ENCODE measurements at places on chromosomes 1 and 21. TPM values are rescaled to one million over a fixed set of nuclear protein-coding genes. Genes with fewer than 3 reads are reported as not detected.

- H3K36me3 ChIP-seq: no peaks in the 10 kb centered on the region
- DNase-seq: no peak
- peak overlapping the region; percentile 62 for H3K27ac ChIP-seq
- no peaks in the 10 kb centered on the region for H3K27me3 ChIP-seq
- peaks cover 7% of the 10 kb centered on the region for H3K4me1 ChIP-seq
These were observed 830 bp downstream of the INPP5B start for GRCh38 chr1:37945743-37946702.

TUFT1 gene
- total RNA-seq: 2.5 TPM

DNA sequence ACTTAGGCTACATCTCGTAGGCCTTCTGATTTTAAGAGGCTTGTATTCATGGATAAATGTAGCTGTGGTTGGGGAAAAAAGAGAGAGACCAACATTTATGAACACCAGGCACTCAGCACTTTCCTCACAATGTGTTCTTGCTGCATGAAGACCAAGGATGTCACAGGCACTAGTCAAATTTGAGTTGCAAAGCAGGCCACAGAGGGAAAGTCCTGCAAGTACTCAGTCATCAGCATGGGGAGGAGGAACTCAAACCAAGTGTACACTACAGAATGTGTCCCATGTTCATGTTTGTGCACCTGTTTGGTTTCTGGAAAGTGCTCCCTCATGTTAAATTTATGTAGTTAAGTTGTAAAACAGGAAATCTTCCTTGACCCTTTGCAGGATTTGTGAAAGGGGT lies 8.7 kb upstream of the MAP3K7CL start:
- no peaks in the 10 kb centered on the region for H3K27me3 ChIP-seq
- DNase-seq: no peak
- no peak overlapping the region for H3K27ac ChIP-seq
- no peaks in the 10 kb centered on the region for H3K4me1 ChIP-seq

INSRR gene
- 0.63 TPM for total RNA-seq

DNA sequence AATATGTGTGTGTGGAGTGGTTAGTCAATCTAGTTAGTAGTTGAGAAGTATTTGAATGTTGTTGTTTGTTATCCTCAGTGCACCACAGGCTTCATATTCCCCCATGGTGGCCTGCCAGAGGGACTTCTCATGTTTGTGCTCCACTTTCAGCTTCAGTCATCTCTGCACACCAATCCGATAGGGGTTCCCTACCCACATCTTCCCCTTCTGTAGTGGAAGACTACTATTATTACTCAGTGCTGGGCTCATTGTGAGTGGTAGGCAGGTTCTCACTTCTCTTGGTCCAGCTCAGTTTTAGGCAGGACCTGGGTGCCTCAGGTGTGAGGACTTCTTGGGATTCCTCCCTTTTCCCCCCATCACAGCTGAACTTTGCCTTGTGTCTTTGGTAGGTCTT lies 14.2 kb downstream of the MT1HL1 start:
- no peaks in the 10 kb centered on the region for H3K36me3 ChIP-seq
- H3K4me1 ChIP-seq: no peaks in the 10 kb centered on the region
- no peak for DNase-seq
- no peak overlapping the region for H3K4me3 ChIP-seq
- H3K27me3 ChIP-seq: peaks cover 3% of the 10 kb centered on the region

- H3K4me3 ChIP-seq: no peak overlapping the region
- no peaks in the 10 kb centered on the region for H3K4me1 ChIP-seq
- no peaks in the 10 kb centered on the region for H3K27me3 ChIP-seq
- no peak overlapping the region for H3K27ac ChIP-seq
These were observed 150.9 kb upstream of the DSCAM start for GRCh38 chr21:40997831-40998230.

GRCh38 chr1:28392027-28392652 lies 22.6 kb downstream of the PHACTR4 start:
- no peak for DNase-seq
- H3K4me3 ChIP-seq: no peak overlapping the region
- H3K36me3 ChIP-seq: no peaks in the 10 kb centered on the region
- H3K27ac ChIP-seq: no peak overlapping the region
- no peaks in the 10 kb centered on the region for H3K4me1 ChIP-seq

GRCh38 chr1:50568782-50569181 lies 145.5 kb upstream of the DMRTA2 start:
- H3K27me3 ChIP-seq: no peaks in the 10 kb centered on the region
- no peak overlapping the region for H3K27ac ChIP-seq
- H3K4me1 ChIP-seq: no peaks in the 10 kb centered on the region

DNA sequence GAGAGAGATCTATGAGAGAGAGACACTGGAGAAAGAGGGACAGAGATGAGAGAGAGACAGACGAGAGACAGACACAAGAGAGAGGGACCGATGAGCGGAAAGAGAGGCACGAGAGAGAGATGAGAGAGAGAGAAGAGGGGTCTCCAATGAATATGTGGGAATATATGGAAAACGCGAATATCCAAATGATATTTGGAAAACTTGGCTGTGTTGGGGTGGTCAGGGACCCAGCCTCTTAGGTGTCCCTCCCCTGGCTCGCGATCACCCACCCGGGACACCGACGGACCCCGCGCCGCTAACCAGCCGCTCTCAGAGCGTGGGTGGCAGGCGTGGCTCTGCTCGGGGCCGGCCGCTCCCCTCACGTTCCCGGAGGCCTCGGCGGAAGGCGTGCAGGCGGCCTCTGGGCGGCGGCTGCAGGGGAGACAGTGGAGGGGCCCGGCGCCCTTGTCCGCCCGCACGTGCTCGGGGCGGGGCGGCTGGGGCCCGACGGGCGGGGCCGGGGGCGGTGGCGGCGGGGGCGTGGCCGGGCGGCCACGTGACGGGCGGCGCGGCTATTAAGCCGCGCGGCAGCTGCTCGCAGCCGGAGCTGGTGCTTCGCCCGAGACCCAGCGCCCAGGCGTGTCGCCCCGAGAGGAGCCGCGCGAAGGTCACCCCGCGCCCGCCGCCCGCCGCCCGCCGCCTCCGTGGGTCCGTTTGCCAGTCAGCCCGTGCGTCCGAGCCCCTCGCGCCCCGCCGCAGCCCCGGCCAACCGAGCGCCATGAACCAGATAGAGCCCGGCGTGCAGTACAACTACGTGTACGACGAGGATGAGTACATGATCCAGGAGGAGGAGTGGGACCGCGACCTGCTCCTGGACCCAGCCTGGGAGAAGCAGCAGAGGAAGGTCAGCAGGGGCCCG lies at the start of gene ACTN2:
ACTN2 (plus strand) TSS at position 583 of the 898 bp plus-strand sequence; CDS start at position 758, 175 bp downstream.
- H3K4me1 ChIP-seq: peaks cover 12% of the 10 kb centered on the region
- H3K27ac ChIP-seq: no peak within 1 kb of the TSS
- peak within 1 kb of the TSS; percentile 54 for H3K4me3 ChIP-seq
- DNase-seq: peak; percentile 4
- H3K27me3 ChIP-seq: peaks cover 8% of the 10 kb centered on the region
- H3K36me3 ChIP-seq: no peaks in the 10 kb centered on the region

DNA sequence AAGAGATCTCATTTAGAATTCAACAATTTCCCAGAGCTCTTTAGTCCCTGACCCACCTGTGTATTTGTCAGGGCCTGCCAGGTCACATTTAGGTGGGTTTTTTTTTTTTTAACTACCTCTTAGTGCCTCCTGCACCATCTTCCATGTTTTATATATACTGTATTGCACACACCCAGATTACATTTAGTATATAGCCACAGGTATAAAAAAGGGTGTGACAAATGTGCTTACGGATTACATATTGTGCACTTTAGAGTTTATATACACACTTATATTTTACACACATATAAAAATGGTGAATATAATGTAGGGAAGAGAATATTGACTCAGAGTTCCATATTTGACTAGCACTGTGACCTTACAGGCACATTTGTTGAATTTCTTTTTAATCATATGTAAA lies 17.4 kb upstream of the LRIG2 start:
- no peaks in the 10 kb centered on the region for H3K27me3 ChIP-seq
- no peak for DNase-seq
- H3K36me3 ChIP-seq: no peaks in the 10 kb centered on the region
- no peaks in the 10 kb centered on the region for H3K4me1 ChIP-seq

DNA sequence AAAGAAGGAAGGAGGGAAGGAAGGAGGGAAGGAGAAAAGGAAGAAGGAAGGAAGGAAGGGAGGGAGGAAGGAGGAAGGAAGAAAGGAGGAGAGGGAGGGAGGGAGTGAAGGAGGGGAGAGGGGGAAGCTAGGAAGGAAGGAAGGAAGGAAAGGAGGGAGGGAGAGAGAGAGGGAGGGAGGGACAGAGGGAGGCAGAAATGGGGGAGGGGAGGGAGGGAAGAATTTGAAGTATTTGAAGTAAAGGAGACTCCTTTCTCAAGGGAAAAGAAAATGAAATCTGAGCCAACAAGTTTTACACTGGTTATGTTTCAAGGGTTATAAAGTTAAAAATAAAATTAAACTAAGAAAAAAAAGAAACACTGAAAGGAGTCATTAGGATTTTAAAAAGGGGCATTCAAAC lies 431.4 kb downstream of the BRINP3 start:
- H3K27ac ChIP-seq: no peak overlapping the region
- H3K36me3 ChIP-seq: no peaks in the 10 kb centered on the region
- no peak for DNase-seq
- no peak overlapping the region for H3K4me3 ChIP-seq
- H3K4me1 ChIP-seq: no peaks in the 10 kb centered on the region

- H3K27ac ChIP-seq: no peak overlapping the region
- H3K27me3 ChIP-seq: no peaks in the 10 kb centered on the region
- no peak for DNase-seq
- no peak overlapping the region for H3K4me3 ChIP-seq
- H3K36me3 ChIP-seq: no peaks in the 10 kb centered on the region
- H3K4me1 ChIP-seq: no peaks in the 10 kb centered on the region
These were observed 38.1 kb downstream of the GNPAT start for GRCh38 chr1:231279081-231279480.

- no peak for DNase-seq
- H3K4me1 ChIP-seq: peaks cover 4% of the 10 kb centered on the region
- no peaks in the 10 kb centered on the region for H3K36me3 ChIP-seq
- H3K4me3 ChIP-seq: no peak overlapping the region
- H3K27me3 ChIP-seq: no peaks in the 10 kb centered on the region
- H3K27ac ChIP-seq: no peak overlapping the region
These were observed 157.3 kb downstream of the CASZ1 start for GRCh38 chr1:10639011-10639774.

SLFNL1 gene
- 0.20 TPM for total RNA-seq

LCE1C gene
- not detected for total RNA-seq

DNA sequence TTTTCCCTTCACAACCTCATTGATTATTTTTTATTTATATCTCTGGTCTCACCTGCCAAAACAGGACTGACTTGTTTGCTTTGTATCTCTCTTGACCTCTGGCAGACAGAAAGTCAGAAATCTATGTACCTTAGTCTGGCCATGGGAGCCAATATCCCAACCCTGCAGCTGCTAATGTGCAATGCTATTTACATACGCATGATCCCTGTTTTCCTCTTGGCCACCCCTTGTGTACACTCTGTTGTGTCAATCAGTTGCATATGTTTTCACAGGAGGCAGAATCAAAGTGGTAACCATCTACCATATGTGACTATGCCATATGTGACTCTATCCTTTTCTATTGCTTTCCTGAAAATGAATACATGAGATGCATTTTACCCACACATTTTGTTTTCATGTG lies 688.8 kb downstream of the PLA2G4A start:
- H3K36me3 ChIP-seq: no peaks in the 10 kb centered on the region
- no peaks in the 10 kb centered on the region for H3K4me1 ChIP-seq
- no peak overlapping the region for H3K4me3 ChIP-seq
- DNase-seq: no peak
- H3K27me3 ChIP-seq: no peaks in the 10 kb centered on the region
- no peak overlapping the region for H3K27ac ChIP-seq

DNA sequence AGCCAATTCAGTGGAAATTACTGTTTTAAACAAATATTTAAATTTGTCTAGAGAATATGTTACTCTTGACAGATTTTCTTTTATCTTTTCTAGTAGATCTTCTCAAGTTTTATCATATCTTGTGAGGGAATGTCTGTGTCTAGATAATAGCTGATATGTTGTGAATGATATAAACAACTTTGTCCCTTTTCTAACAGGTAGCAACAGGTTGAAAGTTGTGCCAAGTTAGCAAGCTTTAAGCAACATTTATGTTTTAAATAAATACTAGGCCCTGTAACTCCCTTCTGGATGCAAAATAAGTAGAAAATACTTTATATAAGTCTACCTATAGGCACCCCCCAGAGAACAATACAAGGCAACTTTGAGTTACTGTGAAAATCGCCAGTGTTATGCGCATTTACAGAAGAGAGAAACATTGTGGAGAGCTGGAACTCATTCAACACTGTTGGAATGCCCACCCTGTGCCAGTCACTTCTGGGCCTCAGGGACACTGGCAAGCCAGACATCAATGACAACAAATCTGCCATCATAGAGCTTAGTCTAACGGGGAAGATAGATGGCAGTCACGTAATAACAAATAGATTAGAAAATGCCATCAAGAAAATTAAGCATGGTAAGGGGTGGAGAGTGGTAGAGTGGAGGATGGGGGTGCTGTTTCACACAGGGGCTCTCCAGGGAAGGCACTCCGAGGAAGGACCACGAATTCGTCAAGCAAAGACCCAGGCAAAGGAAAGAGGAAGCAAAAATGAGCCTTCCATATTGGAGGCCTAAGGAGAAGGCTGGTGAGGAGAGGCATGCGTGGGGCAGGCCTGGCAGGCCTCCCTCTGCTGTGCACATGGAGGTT lies 4.4 kb downstream of the MAP3K21 start:
- peaks cover 8% of the 10 kb centered on the region for H3K4me1 ChIP-seq
- H3K4me3 ChIP-seq: no peak overlapping the region
- no peak overlapping the region for H3K27ac ChIP-seq
- no peak for DNase-seq
- H3K36me3 ChIP-seq: no peaks in the 10 kb centered on the region

LMOD1 gene
- not detected for total RNA-seq

DNA sequence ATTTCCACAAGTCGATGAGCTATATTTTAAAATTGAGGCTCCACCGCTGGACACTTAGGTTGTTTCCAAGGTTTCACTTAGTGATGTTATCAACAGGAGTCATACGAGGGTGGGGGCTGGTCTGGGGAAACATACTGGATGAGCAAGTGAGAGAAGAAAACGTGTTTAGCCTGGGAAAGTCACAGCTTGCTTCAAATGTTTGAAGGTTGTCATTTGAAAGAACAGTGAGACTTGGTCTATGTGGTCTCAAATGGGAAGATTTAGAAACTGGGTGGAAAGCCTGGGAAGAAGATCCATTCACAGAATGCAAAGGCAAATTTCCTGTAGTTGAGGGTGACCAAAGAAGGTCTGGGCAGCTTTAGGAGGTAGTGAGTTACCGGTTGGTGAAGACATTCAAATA lies 9.9 kb upstream of the DYRK1A start:
- no peak overlapping the region for H3K4me3 ChIP-seq
- no peaks in the 10 kb centered on the region for H3K36me3 ChIP-seq
- no peaks in the 10 kb centered on the region for H3K4me1 ChIP-seq
- no peaks in the 10 kb centered on the region for H3K27me3 ChIP-seq

C1orf226 gene
- 0.24 TPM for total RNA-seq

VANGL2 gene
- 0.13 TPM for total RNA-seq

CYP4A11 gene
- total RNA-seq: not detected

FNDC10 gene
- 11.3 TPM for total RNA-seq

- H3K36me3 ChIP-seq: no peaks in the 10 kb centered on the region
- H3K27me3 ChIP-seq: no peaks in the 10 kb centered on the region
- no peak overlapping the region for H3K4me3 ChIP-seq
- no peak for DNase-seq
- H3K4me1 ChIP-seq: peaks cover 3% of the 10 kb centered on the region
- H3K27ac ChIP-seq: no peak overlapping the region
These were observed 8.5 kb upstream of the S100B start for GRCh38 chr21:46613391-46613790.

- H3K4me3 ChIP-seq: no peak overlapping the region
- DNase-seq: no peak
- no peaks in the 10 kb centered on the region for H3K27me3 ChIP-seq
- no peak overlapping the region for H3K27ac ChIP-seq
- peaks cover 82% of the 10 kb centered on the region for H3K4me1 ChIP-seq
- peaks cover 29% of the 10 kb centered on the region for H3K36me3 ChIP-seq
These were observed 15.1 kb downstream of the RCSD1 start for GRCh38 chr1:167645140-167645541.

Measured in naive thymus-derived CD4-positive, alpha-beta T cell (primary cell).